ENCODE measurements at places on chromosomes 7 and 10.
A peak's percentile ranks its signal among the peaks of the same experiment; 100 is the strongest.

- no peak for DNase-seq
Measured at GRCh38 chr7:101562531-101563197, 66.4 kb downstream of the MYL10 start.

GRCh38 chr10:111116762-111117445 is 40.1 kb downstream of the ADRA2A start:
- no peak for DNase-seq

- no peak for DNase-seq
Measured at GRCh38 chr10:14244147-14244546, 86.6 kb downstream of the FRMD4A start.

- no peak for DNase-seq
Measured at GRCh38 chr7:122092964-122093797, 50.9 kb downstream of the AASS start.

- no peak for DNase-seq
Measured at GRCh38 chr7:16587790-16588189, 57.8 kb downstream of the ANKMY2 start.

DNA sequence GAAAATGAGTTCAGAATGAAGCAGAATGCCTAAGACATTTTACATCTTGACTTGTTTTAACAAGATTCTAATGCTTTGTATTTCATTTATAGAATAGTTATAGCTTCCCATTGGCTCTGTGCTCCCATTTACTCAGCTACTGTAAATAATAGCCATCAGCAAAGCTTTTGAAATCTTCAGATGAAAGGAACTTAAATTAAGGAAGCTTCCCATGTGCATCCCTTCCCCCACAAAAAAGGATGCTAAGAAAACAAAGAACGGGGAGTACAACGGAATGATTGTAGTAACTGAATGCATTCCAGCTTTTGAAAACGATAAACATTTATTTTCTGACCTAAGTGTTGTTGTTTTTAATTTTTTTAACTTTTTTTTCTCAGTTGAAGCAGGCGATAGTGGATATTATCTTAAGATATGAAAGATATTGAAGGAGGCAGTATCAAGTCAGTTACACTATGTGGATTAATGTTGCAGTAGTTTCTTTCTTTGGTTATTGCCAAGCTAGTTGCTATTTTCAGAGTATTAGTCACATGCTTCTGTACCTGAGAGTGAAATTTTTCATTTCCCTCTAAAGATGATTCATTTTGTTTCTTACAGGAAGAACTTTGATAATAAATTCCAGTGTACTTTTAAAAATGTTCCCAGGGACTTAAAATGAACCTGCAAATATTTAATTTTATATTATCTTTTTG is 129.2 kb downstream of the KCND2 start:
- DNase-seq, result no peak

- no peak for DNase-seq
Measured at GRCh38 chr10:122492006-122492405, 30.7 kb downstream of the HTRA1 start.

DNA sequence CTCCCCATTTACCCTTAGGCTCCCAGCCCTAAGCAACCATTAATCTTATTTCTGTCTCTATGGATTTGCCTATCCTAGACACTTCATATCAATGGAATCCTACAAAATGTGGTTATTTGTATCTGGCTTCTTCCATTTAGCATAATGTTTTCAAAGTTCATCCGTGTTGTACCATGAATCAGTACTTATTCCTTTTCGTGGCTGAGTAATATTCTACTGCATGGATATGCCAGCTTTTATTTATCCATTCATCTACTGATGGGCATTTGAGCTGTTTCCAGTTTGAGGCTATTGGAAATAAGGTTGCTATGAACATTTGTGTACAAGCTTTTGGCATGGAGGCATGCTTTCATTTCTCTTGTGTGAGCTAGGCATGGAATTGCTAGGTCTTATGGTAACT is 121.1 kb downstream of the WDR11 start:
- DNase-seq, result no peak

DNA sequence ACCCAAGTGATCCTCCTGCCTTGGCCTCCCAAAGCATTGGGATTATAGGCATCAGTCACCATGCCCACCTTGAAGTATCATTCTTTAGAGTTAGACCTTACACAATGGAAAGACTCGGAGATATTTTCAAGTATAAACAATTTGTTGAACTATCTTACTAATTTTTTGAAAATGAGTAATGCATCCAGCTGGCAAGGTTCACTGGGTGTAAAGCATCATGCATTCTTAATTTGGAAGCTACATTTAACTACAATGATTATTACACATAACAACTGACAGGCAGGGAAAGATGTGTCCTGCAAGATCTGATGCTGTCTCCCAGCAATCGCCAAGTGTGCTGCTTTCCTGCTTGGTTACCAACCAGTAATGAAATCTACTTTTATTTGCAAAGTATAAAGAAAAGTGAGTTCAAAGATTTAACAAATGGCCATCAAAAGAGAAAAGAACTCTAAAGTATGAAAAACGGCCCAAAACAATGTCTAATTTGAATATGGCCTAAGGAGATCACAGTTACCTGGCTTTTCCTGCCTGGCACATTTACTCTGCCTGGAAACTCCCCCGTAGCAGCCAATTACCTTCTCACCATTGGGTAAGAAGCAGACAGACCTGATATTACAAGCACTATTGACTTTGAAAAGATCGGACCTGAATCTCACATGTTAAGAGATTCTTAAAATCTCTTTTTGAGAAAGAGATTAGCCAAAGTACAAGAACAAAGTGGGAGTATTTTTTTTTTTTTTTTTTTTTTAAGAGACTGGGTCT is 59.3 kb upstream of the NMT2 start:
- DNase-seq, result no peak

GRCh38 chr10:70191161-70191971 is 21.1 kb upstream of the SAR1A start:
- DNase-seq, result no peak

GRCh38 chr10:106712988-106713387 is 451.5 kb downstream of the SORCS1 start:
- no peak for DNase-seq

DNA sequence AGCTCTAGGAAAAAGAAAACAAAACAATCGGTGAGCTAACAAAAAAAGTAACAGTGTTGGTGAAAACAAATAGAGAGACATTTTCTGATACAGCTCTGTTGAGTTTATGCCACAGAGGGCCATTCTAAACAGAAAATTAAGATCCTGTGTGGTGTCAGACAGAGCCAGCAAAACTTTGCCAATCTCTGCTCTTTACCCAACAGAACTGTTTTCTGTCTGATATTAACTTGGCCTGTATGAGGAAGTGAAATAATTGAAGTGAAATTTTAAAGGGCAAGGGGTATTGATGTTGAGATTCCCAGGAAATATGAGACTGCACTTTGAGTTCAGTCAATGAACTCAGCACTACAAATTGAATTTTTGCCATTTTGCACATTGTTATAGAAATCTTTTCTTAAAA is 101.0 kb downstream of the AOAH start:
- no peak for DNase-seq

- DNase-seq, result no peak
Measured at GRCh38 chr7:133274265-133274664, 21.4 kb downstream of the EXOC4 start.

- no peak for DNase-seq
Measured at GRCh38 chr7:17098515-17098914, 199.9 kb upstream of the AHR start.

GRCh38 chr10:18713077-18713476 is 53.8 kb downstream of the ARL5B start:
- no peak for DNase-seq

DNA sequence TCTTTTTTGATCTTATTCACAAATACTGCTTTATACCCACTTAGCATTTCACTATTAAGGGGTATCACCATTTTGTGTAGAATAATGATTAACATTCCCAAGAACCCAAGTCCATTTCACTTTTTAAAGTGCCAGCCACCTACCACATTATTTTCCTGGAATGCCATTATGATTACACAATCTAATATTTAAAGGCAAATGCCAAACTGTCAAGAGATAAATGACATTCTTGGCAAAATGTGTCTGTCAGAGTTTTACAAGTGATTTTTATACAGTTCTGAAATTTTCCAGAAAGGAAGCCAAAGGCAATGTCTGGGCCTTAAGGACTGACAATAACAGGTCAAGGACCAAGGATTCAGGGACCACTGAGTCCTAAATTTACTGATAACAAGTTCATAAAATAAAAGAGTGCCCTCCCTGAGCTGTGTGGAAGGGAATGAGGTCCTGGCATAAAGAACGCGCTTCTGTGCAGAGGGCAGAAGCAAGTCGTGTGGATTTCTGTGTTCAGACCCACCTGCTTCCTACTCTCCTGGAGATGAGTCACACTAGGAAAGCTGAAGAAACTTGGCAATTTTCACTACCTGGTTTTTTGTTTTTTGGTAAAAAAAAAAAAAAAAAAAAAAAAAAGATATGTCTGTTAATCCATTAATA is 66.5 kb downstream of the UBE2H start:
- DNase-seq, result no peak

DNA sequence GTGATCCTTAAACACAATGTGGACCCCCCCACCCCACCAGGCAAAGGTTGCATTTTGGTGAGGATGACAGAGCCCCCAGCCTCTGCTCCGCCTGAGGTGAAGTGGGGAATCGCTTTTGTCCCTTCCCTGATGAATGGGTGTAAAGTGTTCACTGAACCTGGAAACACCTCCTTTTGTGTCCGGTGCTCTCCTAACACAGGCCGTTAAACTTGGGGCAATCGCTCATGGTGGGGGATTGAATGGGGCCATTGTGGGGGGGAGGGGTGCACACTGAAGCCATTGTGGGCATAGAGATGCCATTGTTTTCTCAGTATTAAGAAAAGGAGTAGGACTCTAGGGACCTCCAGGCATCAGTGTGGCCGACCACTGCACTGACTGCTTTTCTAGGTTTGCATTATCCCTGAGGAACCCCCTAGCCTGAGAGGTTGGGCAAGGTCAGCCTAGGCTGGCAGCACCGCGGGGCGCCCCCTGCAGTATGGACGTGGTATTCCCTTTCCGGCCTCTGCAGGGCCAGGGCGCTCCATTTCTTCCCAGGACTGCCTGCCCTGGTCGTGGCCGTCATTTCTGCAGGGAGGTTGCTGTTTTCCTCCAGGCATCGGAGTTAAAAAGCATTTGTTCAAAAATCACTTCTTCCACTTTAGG is 158.3 kb downstream of the TCF7L2 start:
- peak; percentile 3 for DNase-seq

DNA sequence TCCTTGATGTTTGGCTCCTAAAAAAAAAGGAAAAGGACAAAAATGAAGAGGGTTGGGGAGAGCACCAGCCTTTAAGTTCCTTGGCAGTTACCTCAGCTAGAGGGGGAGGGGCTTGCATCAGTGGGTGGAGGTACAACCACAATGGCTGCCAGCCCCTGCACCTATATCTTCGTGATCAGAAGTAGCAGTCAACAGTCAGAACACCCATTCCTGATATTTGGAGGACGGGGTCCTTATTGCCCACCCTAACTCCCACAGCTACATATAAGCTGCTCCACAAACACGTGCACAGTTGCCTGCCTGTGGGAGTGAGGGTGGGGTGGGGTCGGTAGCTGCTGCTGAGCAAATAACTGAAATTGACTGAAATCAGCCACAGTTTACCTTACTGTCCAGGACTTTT is 26.2 kb downstream of the C1GALT1 start:
- no peak for DNase-seq

- DNase-seq, result no peak
Measured at GRCh38 chr7:77426052-77426404, 9.9 kb upstream of the GSAP start.

Data from stimulated activated CD4-positive, alpha-beta T cell treated with anti-CD3 and anti-CD28 coated beads, Interleukin-1b, Interleukin-23, amount 100 ng/mL, for 1 hour (primary cell).